ENCODE measurements at places on chromosomes 5 and 9.
A peak's percentile ranks its signal among the peaks of the same experiment; 100 is the strongest.

- peak; percentile 7 for DNase-seq
Measured at GRCh38 chr9:75889577-75889976, 896 bp upstream of the PCSK5 start.

- no peak for DNase-seq
Measured at GRCh38 chr5:2254406-2254805, 371.7 kb upstream of the IRX4 start.

DNA sequence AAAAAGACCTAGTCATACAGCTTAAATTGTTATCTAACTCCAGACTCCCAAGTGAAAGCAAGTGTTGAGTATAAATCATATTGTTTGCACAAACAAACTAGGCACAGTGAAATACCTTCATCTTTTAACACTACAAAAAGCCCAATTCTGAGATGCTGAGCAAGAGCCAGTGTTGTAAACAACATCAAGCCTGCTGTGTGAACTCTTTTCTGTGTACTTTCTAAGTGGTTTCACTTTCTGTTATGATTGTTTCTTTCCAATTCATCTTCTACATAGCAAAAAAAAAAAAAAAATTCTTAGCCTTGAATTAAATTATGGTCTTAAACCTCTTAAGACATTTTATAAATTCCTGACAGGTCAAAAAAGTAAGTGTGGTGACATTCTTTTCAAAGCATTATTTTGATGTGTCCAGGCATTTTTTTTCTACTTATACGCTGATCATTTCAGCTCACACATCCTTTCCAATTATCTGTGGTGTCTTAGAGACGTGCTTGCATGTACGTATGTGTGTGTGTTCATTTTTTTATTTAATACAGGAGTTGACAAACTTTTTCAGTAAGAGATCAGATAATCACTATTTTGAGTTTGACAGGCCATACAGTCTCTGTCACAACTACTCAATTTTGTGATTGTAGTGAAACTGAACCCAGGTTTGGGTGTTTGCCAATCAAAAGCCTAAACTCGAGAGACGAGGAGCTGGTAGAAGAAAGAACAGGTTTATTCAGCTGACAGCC lies 556.1 kb downstream of the CDH9 start:
- DNase-seq, result peak; percentile 11

DNA sequence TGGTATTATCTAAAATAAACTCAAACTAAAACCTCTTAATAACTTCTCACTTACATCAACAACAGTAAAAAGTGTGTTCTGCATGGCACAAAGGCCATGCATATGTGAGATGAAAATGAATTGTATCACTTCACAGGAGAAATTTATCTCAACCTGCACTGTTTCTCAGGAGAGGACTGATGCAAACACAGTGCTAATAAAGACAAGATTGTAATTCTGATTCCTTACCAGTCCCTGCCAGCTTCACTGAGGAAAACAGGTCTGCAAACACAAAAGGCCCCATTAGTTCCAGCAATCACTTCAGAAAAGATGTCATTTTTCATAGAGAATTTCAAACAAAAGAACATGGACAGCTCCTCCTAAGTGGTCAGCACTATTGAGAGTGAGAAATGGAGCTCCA lies 117.3 kb upstream of the PDE4D start:
- no peak for DNase-seq

DNA sequence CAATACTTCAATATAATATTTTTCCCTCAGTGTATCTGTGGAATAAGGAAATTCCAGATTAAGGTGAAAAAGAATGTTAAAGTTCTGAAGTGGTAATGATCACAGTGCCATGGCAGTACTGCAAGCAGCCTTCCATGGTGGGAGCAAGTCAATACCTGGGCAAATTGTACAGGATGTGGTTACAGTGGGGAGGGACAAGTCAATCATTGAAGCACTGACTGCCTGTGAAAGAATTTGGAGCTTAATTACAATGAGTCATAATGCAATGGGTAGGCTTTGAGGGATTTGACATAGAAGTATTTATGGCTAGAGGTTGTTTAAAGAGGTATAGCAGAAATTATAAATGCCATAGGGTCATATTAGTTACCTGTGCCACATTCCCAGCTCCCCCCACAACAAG lies 786.5 kb upstream of the ACO1 start:
- peak; percentile 92 for DNase-seq

DNA sequence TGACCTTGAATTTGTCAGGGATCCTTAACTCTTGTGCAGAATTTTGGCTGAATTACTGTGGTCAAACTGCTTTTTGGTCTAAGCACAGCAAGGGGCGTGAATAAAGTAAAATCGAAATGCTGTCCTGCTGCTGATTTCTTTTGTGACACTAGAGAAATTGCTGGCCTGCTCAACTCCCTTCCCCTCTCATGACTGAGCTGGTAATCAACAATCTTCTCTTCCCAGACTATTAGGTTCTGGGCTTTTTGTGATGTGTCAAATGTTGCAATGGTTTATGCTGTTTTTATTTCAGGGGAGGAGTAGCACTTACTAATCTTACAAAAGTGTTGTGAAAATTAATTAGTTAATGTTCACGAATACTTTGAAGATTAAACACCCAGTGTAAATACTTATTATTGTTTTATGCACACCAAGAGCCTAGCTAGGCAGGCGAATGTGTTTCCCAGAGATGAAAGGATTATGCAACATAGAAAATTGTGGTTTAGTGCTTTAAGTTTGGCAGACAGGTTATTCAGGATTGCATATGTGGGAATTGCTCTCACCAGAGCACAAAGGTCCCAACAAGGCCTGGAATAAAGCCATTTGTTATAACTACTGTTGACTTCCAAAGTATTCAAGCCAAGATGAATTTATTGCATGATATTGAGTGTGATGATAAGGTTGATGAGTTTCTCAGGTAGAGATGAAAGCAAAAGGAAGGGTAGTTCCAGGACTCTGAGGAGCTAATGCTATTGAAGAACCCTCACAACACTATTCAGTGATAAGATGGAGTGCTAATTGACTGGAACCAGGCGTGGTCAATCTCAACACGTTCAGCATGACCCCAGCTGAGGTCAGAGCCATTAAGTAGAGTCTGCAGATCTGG lies 280.7 kb upstream of the ZNF608 start:
- DNase-seq, result no peak

DNA sequence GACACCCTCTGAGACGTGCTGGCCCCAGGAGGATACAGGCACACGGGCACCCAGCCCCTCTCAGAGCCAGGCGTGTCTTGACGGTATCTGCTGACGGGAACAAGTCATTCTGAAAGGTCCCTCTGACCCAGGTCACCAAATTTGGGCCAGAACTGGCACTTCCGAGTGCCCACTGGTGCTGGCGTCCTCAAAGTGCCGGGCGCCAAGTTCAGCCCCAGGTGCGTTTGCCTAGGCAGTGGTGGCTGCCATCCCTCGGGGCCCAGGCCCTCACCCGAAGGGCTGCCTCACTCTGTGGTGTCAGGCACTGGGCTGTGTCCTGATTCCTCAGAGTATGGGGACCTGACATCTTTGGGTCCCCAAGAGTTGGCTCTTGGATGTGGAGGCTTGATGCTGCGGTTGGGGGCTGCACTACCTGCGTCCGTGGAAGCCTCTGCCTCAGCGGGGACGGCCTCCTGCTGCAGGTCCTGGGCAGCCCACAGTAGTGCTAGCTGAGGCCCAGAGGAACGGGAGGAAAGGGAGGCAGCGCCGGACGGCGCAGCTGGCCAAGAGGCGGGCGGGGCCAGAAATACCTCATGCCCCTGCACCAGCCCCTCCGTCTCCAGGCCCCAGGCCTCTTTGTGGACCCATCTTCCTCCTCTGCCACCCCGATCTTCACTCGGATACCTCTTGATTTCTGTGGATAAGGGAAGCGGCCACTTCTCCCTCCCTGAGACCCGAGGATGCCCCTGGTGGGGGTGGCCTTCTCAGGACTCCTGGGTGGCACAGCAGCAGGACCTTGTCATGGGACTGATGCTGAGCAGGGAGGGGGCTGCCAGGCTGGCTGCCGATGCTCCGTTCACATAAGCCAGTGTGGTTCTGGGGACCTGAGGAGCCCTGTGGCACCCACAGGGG lies 109.4 kb upstream of the LMX1B start:
- DNase-seq, result no peak

GRCh38 chr9:7209016-7209715 lies 451.4 kb downstream of the KDM4C start:
- DNase-seq, result no peak

DNA sequence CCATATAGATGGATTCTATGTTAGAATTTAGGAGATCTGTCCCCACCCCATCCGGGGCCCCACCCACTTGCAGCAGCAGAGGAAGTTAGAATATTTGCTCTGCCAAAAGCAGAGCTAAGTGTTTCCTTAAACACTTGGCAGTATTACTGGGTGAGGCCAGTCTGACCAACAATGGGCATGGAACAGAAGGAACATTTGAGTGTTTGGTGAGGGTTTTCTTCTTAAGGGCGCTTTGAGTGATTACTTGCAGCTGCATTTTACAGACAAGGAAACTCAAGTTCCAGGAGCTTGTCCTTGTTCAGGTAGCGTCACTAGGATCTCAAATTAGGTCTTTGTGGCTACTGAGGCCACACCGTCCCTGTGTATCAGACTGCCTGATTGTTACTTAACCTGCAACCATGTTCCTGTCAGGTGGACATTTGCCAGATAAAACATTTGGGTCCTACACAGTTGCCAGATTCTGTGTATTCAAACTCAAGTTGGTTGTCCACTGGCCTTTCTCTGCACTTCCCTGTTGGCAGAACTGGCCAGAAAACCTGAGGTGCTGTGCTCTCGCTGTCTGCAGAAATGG lies 59.3 kb downstream of the SLC46A2 start:
- DNase-seq, result no peak

GRCh38 chr9:132242621-132243155 lies 80.8 kb downstream of the NTNG2 start:
- no peak for DNase-seq

GRCh38 chr5:60972231-60972630 lies 27.2 kb downstream of the NDUFAF2 start:
- DNase-seq, result no peak
